ENCODE measurements at places on chromosomes 2 and 18.

DNA sequence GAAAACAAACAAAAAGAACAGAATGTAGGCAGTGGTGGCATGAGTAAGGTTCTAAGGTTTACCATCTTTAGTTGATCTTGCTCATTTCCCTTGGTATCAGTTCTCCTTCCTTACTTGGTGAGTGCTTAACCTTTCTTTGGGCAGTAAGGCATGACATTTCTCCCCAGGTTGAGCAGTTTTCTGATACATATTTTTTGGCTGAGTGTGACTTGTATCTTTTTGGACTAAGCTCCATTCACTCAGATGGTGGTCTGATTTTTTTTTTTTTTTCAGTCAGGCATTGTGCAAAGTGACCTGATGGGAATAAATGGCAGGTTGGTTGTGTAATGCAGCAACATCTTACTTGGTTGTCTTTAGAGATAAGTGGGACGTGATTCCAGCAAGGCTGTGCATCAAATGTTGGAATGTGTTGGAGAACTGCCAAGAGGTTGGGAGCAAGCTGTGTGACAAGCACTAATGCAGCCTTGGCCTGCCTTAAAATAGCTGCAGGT, 15.1 kb downstream of the SPTBN1 start:
- no peak for DNase-seq

GRCh38 chr18:36772241-36772723, 56.5 kb downstream of the TPGS2 start:
- no peak for DNase-seq

DNA sequence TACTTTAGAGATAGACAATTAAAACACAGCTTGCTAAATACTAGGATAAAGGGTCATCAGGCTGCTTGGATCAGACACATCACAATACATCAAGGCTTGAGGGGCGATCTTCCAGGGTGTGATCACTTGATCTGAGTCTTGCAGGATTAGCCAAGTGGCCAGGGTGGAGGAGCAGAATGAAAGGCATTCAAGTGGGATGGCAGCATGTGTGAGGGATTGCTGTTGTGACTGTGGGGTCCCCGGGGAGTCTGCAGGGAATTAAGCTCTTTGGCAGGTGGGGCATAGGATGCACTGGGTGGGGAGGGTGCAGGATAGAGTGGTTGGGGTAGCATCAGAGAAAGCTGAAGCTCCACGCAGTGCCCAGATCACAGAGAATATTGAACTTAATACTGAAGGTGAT, 58.0 kb upstream of the TMEM163 start:
- DNase-seq, result no peak

GRCh38 chr2:205287316-205287715, 395.0 kb upstream of the NRP2 start:
- DNase-seq, result no peak

GRCh38 chr2:218010984-218011652, 8.3 kb upstream of the TNS1 start:
- no peak for DNase-seq

GRCh38 chr18:56257205-56257604, 381.2 kb downstream of the TXNL1 start:
- no peak for DNase-seq

DNA sequence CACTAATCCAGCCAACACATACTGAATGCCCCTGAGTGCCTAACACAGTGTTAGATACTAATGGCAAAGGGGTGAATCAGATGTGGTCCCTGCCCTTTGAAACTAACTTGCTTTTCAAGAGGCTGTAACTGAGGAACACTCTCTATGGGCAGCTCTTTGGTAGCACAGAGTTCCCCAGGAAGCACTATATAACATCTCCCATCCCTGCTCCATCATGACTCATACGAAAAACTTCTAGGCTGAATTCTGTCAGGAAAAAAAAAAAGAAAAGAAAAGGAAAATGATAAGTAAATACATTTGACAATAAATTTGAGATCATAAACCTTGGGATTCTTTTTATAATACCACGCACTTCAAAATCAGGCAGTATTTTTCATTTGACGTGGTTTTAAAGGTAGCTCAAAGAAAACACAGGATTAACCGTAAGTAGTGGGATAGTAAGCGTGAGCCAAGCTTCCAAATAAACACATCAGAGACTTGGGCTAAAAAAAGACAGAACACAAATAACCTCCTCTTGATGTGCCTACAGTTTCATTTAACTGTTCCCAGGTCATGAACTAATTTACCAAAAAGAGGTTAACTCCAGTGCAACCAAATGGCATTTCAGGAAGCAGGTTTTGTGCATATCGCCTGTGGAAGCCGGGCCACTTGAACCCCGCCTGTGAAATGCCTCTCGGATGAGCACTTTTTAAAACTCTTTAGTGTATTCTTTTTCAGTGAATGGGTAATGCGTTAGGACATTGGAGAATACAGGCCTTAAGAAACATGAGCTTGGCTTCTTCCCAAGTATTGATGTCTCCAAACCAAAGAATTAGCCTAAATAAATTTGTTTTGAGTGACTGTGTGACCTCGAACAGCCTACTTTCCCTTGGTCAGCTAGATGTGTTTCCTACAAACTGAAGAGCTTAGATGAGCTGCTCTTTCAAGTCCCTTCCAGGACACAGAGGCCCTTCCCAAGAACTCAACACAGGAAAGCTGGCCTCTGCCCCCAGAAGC, 42.0 kb downstream of the RDH14 start:
- DNase-seq, result no peak

GRCh38 chr2:190181123-190181669, 118.7 kb upstream of the MSTN start:
- no peak for DNase-seq

GRCh38 chr2:143807671-143808070, 678.5 kb downstream of the ARHGAP15 start:
- DNase-seq, result no peak

GRCh38 chr2:3207091-3207491, 170.5 kb downstream of the EIPR1 start:
- DNase-seq, result no peak

DNA sequence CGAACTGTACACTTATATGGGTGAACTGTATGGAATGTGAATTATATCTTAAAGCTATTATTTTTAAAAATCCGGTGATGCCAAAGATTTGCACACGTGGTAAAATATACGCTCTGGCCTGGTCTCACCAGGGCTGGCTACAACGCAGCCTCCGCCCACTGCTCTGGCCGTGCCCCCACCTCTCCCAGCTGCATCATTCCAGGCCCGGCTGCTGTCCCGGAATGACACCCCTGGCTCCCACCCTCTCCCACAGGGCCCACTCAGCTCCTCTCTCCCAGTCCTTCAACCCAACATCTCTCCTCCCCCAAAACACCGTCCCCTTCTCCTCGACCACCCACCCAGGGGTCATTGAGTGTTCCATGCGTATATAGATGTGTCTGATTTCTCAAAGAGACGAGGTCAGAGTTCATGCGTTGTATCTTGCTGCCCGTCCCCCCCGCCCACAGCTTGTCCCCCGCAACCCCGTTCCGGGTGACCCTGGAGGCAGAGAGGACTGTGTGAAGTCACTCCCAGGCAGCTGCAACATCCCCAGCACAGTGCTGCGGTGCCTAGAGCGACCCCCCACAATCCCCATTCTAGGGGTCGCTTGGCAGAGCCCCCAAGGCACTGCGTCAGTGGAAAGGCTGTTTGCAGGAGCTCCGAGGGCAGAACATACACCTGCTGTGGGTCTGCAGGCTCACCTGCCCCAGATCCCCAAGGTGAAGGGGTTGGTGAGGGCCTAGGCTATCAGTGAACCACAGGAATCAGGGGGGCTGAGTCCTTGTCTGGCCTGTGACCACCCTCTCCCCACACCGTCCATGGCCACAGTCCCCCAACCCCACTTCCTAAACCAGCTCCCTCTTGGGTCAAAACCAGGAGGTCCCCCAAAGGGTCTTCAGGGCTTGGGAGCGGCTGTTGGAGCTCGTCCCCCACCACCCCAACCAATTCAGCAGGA, 13.3 kb downstream of the DNMT3A start:
- DNase-seq, result no peak

GRCh38 chr2:238847841-238848690, at the start of gene TWIST2:
TSS of gene TWIST2 (plus strand) at chr2:238848085. CDS start at chr2:238848216, 131 bp downstream.
- DNase-seq, result peak; percentile 41

DNA sequence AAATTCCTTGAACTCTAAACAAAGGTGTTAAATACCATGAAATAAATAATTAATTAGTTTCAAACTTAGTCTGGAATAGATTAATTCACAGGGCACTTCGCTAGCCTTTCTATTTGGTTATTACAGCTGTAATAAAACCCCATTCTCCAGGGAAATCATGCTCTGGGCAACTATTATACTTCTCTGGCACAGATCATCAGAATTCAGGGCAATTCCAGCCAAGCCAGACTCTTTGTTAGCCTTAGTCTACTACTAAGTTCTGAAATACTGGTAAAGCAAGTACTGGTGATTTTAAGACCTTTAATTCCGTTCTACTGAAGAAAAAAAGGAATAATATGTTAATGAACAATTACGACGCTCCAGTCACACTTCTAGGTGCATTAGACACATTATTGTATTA, 123.4 kb upstream of the PDE1A start:
- no peak for DNase-seq

DNA sequence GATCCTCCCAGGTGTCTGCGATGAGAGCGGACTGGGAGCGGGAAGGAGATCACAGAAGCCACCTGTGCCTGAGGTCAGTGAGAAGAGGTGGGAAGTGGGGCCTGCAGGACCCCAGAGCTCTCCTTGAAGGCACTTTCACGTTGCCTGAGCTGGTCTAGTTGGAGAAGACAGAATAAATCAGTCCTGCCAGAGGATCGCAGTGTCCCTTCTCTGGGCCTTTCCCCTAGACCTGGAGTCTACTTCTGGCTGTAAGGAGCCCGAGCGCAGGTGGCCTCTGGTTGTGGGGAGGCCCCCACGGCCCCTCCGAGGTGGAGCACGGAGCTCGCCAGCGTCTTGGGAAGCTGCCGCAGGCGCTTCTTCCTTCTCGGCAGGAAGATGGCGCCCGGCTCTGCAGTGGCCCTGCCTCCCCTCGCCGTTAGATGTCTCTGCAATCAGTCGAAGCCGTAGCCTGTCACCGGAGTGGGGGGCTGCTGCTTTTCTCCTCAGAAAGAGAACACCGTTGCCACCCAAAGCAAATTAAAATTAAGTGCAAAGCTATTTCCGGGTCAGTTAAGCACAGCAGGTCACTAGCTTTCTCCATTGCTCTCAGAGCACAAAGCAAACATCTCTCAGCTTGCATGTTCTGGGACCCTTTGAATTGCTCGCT, 212.0 kb upstream of the MYT1L start:
- no peak for DNase-seq

DNA sequence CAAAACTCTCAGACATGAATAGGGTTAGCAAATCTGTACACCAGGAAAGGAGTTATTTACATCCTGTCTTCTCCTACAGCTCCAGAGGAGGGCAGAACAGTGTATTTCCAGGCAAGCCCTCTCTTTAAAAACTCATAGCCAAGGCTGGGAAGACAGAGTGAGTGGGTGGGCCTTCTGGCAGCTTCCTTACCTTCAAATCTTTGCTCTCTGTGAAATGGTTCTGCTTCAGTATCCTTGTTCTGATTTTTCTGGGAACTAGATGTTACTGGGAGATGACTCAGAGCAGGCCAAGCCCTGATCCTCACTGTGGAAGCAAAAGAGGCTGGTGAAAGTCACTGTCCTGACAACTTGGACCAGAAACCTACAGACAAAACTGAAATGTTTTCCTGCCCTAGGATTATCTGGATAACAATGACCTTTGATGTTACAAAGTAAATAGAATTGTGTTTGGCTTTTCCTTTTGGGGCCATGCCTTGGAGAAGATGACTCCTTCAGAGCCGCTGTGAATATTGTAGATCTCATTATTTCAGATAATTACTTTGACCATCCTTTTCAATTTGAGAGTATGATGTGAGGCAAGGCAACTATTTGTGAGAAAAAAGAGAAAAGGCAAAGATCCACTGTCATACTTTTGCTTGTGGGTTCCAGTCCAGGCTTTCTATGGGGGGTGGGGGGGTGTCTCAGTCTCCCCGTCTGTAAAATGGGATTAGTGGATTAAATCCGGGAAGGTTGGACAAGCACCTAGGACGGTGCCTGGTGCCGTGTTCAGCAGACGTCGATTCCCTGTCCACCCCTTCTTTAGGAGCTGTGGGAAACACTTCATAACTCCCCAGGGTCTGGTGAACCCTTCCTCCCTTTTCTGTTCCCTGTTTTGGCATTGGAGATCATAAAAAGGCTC, 644 bp upstream of the QPCT start:
- DNase-seq, result no peak

- no peak for DNase-seq
Observed at GRCh38 chr2:100818003-100818605, 1.8 kb upstream of the NPAS2 start.
